Activated naive CD4-positive, alpha-beta T cell (primary cell): ENCODE measurements at places on chromosomes 12 and 14.

DNA sequence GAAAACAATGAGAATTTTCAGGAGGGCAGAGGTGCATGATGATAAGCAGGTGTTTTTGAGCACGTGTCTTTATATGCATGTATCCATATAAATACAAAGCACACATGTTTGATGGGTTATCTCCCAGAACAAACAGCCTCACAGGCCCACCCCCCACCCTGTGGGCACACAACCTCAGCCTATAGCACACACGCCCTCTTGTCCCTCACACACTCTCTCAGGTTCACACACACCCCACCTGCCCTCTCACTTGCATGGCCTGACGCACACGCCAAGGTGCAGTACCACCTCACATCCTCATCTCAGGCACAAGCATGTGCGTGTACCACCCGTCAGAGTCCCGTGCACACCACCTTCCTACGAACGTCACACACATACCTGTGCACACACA, 8.6 kb upstream of the KRT8 start:
- DNase-seq, result no peak

- DNase-seq, result no peak
Observed at GRCh38 chr14:39015360-39015961, 87.6 kb downstream of the SEC23A start.

DNA sequence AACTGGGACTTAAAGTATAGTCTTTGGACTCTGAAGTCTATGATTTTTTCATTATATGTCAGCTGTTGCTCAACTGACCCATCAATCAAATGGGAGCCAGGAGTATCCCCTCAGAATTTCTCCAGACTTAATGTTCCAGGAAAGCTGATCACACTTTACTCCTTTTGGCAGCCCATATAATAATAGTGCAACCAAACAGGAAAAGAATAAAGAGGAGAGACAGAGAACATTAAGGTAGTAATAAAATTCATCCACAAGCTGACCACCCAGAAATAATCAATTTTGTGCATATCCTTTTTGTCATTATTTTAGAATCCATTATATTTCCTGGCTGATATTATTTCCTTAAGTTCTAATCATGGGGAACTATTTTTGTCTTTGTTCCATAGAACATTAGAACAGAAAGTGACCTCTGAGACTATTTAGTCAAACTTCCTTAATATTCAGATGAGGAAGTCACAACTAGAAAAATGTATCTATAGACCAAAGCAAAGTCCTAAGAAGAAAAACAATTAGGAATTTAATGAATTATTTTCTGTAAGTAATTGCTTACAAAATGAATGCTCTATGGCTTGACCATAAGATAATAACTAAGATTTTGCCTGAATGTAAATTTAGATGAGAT, 238.1 kb upstream of the SEL1L start:
- DNase-seq, result no peak

DNA sequence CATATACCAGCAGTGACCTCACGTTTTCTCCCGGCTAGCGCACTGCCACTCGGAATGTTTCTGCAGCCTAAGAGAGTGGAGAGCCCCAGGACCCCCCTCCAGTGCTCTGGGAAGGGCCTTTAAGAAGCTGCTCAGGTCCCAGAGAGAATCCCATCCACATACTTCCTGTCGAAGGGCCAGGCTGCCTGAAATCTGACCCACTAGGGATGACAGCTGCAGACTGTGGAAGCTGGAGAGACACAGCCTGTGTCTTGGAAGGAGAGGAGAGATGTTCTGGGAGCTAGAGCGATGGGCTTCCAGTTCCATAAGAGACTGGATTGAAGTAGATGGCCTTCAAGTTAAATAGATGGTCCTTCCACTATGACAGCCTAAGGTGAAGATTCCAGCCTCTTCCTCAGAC, 54.4 kb downstream of the IQSEC3 start:
- DNase-seq, result no peak

DNA sequence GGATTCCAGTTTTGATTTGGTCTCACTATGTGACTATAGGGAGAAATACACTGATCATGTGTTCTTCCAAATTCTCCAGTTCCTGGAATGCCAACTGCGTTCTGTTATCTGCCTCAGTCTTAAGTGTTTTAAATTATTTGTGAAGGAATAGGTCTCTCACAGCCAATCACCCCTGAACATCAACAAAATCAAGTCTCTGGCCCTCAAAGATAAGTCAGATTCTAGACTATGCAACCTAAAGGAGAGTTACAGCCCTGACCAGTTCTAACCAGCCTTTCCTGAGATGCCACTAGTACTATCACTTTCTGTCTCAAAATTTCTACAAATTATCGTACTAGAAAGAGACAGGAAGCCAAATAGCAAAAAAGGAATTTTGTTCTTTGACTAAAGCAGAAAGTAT, 22.3 kb downstream of the ZFC3H1 start:
- DNase-seq, result no peak

DNA sequence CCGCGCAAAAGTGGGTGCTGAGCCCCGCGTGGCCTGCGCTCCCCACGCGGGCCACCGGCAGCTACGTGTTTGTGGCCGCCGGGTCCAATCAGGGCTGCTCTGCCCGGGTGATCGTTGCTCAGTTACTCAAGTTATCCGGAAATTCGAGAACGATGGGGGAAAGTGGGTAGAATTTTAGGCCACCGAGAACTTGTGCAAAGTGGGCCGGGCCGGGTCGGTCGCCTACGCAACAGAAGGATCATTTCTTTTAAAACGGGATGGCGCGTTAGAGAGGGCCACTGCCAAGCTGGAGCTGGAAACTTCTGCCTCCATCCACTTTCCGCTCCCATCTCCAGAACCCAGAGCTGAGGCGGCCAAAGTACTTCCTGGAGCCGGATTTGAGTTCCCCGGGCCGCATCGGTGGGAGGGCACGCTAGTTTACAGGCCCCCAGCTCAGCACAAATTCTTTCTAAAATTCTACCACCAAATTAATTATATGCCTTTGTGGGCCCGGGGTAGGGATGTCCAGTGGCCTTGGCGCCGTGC, 3.5 kb downstream of the RFX4 start:
- DNase-seq, result no peak

GRCh38 chr12:52667509-52667908, 12.7 kb downstream of the KRT1 start:
- DNase-seq, result no peak

GRCh38 chr14:23009939-23010726, at the start of gene C14orf93:
Gene C14orf93 (minus strand): TSS chr14:23010143. CDS start chr14:22999023, 11,120 bp downstream.
- peak; percentile 42 for DNase-seq
